Stromal cell of bone marrow (primary cell): ENCODE measurements at places on chromosomes 11 and 22.

GRCh38 chr11:112965656-112966055, 4.4 kb downstream of the NCAM1 start:
- DNase-seq: no peak

DNA sequence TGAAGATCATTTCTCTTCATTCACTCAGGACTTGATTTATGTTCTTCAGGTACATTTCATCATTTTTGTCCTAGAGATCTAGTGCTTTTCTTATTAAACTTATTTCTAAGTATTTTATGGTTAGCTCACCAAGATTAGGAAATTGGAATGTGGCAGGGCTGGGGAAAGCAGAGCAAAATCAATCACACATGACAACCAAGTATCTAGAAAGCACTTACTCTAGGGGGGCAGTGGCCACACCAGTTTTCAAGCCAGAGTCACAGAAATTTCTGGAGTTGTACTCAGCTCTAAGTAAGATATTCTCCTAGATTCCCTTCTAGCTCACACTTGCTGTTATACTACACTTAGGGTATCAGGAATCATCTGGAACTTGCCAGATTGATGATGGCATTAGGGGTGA, 33.3 kb upstream of the MYEOV start:
- DNase-seq: no peak

DNA sequence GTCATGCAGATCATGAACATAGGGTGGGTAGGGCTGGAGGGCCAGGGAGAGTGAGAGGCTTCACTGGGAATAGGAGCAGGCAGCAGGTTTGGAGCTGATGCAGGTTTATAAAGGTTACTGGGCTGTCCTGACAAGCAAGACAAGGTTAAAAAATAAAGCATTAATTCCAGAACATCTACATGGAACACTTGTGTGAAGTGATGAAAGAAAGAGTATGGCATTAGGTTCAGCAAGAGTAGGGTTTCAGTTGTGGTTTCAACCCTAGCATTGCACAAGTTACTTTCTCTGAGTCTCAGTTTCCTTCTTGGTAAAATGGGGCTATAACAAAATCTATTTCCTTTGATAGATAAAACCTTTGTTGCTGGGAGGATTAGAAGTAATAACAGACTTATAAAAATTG, 114.6 kb upstream of the SESN3 start:
- no peak for DNase-seq

- no peak for DNase-seq
Observed at GRCh38 chr11:71239581-71239980, 12.8 kb downstream of the SHANK2 start.

GRCh38 chr22:19889951-19890350, 35.3 kb upstream of the GNB1L start:
- no peak for DNase-seq

DNA sequence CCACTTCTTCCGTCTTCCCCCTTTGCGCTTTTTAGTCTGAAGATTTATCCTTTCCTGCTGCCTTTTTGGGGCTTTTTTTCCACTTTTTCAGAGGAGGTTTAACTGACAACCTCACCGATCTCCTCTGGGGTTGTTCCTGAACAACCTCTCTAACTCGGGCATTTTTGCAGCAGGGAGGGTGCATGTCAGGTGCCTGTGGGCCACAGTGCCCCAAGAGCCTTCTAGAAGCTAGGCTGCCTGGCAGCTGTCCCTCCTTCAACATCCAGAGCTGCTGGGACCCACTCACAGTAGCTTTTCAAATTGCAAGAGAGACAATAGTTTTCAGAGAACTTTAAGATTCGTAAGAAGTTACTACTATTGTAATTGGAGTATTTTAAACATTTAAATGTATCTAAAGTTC, 1112.4 kb upstream of the CNTN5 start:
- DNase-seq: no peak

GRCh38 chr11:62322524-62322923, 14.7 kb upstream of the ASRGL1 start:
- DNase-seq: no peak

GRCh38 chr22:22759371-22759770, 115.0 kb downstream of the GGTLC2 start:
- DNase-seq: no peak

GRCh38 chr11:26510164-26510563, 61.9 kb downstream of the MUC15 start:
- no peak for DNase-seq

DNA sequence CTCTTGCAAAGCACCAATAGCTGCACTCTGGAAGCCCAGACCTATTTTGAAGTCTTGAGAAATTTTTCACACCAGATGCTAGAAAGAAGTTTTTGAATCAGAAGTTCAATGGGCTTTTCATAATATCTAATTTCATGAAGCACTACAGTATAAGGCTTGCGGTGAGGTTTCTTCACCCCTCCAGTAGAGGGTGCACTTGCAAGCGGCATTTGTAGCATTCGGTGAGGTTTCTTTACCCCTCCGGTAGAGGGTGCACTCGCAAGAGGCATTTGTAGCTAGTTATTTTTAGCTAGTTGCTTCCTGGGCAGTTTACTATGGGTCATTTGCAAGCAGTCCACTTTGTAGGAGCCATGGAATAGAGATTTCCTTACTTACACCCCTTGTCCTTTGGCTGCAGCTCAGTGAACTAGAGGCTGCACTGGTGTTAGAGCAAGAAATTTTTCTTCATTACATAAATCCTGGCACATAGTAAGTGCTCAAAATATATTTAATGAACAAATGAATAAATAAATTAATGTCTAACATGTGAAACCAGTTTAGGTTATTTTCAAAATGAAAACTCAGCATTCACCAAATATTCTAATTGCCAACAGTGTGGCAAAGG, 7.8 kb upstream of the NOX4 start:
- no peak for DNase-seq

- DNase-seq: no peak
Observed at GRCh38 chr11:104096900-104097299, 60.5 kb downstream of the DDI1 start.

- DNase-seq: no peak
Observed at GRCh38 chr11:77654770-77655434, 17.3 kb upstream of the CLNS1A start.

DNA sequence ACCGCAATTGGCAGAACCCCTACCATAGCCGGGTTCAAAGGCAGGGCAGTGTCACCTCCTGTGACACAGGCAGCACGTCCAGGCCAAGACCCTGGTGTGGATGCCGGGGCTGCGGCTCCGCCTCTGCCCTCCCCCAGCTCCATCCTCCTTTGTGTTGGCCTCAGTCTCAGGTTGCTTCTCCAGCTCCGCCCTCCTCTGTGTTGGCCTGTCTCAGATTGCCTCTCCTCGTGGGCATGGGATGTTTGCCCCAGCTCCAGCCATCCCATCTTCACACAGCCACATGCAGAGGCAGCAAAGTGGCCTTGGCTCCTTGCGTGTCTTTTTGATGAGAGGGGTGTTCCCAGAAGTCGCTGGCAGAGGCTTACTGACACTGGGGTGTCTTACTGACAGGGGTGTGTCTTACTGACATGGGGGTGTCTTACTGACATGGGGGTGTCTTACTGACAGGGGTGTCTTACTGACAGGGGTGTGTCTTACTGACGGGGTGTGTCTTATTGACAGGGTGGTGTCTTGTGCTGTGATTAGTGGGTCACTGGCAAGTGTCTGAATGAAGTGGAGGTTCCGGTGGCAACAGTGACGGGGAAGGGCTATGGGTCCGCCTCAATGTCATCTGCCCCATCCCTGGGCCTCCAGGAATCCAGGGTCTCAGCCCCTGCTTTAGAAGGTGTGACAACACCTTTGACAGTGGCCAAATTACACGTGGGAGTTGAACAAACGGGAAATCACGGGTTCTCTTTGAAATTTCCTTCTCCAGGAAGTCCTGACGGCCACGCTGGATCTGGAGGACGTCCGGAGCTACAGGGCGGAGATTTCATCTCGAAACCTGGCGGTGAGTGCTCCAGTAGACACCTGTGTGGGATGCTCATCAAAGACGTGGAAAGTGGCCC, 24.9 kb downstream of the NADSYN1 start:
- DNase-seq: no peak

DNA sequence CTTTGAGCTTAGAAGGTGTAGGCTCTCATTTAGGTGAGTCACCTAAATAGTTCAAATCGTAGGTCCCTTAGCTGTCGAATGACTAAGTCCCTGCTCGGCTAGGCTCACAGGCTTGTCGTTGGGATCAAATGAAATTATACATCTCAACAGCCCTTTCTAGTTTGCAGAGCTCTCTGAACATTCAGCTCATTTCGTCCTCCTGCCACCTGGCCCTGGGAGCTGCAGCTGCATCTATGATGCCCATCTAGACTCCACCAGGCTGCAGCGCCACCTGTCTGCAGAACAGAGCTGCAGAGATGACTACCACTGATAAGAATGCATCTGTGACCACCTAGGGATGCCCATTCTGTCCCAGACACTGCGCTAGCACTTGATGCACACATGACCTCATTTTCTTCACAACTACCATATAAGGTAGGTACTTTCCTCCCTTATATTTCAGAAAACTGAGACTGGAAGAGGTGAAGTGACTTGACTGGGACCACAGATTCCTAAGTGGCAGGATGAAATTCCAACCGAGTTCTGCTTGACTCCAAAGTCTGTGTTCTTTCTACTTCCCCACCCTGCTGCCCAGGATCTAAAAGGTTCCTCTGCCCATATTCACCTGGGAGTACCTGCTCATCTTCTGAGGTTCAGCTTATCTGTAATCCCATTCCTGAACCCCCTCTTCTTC, 141.1 kb upstream of the NARS2 start:
- no peak for DNase-seq

DNA sequence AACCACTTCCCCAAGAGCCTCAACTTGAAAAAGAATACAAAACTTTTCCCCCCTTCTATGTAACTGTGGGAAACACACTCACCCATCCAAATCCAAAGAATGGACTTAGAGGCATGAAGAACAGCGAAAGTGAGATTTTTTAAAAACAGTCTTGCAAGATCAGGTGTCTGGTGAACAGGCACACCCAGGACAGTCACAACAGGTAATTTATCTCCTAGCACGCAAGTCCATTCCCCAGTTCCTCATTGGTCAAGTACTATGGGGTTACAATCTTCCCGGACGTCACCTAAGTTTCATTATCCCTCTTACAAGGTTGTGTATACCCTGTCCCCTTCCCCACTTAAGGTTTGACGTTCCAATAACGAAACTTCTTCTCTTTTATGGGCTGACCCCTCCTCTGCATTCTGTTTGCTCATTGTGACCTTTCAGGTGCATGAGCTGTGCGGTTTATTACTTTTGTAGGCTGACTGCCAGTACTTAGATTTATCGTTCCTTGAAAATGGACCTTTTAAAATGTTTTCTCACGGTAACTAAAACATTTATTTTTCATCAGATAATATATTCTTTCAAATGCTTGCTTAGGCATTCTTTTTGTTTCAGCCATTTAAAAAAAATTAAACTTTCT, 1401.9 kb downstream of the FAM181B start:
- no peak for DNase-seq

DNA sequence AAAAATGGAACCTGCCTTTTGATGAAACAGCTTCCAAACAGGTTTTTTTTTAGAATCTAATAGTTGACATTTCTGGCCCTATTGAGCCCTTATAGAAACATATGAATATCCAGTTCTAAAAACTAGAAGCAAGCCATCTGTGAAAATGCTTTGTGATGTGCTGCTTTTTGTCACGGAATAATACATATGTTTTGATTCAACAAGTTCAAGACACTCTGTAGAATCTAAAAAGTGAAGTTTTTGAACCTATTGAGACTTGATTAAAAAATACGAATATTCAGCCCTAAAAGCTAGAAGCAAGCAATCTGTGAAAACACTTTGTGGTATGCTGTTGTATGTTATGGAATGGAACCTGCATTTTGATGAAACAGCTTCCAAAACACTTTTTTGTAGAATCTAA, 106.7 kb upstream of the VPREB1 start:
- DNase-seq: no peak
